ENCODE measurements at places on chromosomes 4 and X.

DNA sequence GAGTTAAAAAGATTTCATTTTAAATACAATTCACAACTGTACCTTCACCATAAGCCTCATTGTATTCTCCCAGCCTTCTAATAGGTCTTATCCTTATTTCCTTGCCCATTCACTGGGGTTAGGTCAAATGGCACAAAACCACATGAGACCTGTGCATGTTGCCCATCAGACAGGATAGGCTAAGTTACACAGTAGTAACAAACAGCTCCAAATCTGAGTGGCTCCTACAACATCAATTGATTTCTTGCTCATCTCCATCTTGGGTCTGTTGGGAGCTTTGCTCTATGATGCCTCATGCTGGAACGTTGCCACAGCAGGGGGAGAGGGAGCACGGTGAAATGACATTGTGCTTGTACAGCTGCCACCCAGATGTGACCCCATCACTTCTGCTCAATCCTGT lies 70.6 kb downstream of the DHX15 start:
- DNase-seq: no peak

DNA sequence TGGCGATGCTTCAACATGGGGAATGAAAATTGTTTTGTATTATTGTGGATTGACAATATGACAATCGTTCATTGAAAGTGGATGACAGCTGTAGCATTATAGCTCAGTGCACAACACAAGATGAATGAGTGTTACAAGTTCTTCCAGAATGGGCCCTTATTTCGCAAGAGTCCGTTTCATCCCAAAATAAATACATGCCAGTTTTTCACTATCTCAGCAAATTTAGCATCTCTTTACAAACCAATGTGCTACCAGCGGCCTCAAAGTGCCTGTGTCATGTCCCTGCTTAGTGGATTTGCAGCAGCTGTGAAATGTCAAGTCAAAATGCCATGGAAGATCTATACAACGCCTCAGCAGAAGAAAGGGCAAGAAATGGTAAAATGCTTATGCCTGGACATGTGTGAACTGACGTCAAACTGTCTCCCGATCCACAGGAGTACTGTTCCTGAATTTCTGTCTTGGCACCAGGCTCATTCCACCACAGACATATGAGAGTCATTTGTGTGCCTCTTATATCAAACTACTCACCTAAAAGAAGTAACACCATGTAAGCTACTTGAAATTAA lies 109.6 kb downstream of the MAML3 start:
- no peak for DNase-seq

- no peak for DNase-seq
Measured at GRCh38 chrX:107537815-107538214, 88.4 kb downstream of the FRMPD3 start.

DNA sequence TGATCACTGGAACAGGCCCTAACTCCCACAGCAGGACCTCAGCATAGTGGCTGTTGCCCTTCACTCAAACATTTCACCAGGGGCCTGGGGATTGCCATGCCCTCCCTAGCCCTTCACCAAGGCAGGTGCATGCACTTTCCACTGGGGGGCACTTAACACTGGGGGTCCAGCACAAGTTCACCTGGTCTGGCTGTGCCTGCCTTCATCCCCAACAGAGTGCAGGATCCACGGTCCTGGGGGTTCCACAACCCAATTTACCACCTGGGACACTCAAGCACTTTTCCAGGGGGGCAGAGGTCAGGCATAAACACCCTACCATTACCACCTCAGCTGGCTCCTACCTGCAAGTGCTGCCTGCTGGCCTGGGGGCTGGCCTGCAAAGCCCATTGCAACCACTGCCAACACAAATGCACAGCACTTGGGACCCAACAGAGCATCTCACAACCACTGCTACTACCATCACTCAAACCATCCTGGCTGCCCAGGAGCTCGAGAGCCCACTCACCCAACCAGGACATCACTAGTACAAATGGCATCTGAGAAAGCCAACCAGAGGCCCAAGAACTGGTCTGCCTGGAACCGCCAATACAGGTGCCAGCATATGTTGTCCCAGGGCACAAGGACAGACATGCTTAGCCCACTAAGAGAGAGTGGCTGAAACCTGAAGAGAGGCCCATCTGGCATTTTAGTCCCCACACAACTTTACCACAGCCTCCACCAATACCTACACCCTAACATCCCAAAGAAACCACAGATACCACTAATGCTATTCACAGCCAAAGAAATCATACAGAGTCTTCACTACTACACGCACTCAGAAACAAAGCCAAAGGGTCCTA lies 43.1 kb downstream of the NAT8L start:
- no peak for DNase-seq

- no peak for DNase-seq
Measured at GRCh38 chr4:153890761-153891160, 101.9 kb upstream of the SFRP2 start.

- DNase-seq: no peak
Measured at GRCh38 chr4:183986971-183987946, 82.2 kb downstream of the STOX2 start.

GRCh38 chrX:72572248-72573157 lies at the start of gene HDAC8:
Gene HDAC8 (minus strand): TSS chrX:72572843. CDS start chrX:72572761, 82 bp downstream.
- DNase-seq: no peak

All from activated gamma-delta T cell (primary cell).